Right lung (tissue), 10 donors: ENCODE measurements at places on chromosomes 2 and 18.

DNA sequence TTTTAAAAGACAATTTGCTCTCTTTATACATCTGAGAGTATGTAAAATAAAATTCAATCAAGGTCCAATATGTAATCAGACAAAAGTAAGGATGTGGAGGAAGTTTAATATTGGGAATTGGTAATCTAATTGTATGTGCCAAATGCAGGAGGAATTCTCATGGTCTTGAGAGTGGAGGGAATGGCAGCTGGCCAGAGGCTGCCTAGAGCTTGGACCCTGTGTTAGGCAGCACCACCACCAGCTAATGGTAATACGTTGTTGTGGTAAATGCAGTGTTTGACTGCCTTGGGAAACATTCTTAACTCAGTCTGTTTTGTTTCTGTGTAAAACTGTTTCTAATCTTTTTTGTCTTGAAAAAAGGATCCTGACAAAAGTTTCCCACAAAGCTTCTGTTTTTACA is 30.0 kb downstream of the GALNT1 start:
- DNase-seq = no peak

DNA sequence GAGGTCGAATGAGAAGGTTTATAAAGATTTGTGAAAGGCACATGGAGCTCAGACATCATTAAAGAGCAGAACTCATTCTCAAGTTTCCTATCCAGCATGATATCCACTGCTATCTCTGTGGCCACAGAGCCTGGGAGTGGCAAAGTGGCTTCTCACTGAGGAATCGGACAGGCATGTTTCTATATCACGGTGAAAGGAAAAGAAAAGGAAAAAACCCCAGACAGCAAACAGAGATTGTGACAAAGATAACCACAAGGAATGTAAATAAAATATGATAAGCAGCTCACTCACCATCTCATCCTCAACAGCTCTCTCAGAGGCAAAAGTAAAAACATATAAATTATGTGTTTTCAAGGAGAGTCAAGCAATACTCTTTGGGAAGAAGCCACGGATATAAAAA is 2.5 kb downstream of the PID1 start:
- DNase-seq = no peak

- DNase-seq = no peak
Measured at GRCh38 chr18:12737243-12737902, 34.5 kb downstream of the PSMG2 start.

DNA sequence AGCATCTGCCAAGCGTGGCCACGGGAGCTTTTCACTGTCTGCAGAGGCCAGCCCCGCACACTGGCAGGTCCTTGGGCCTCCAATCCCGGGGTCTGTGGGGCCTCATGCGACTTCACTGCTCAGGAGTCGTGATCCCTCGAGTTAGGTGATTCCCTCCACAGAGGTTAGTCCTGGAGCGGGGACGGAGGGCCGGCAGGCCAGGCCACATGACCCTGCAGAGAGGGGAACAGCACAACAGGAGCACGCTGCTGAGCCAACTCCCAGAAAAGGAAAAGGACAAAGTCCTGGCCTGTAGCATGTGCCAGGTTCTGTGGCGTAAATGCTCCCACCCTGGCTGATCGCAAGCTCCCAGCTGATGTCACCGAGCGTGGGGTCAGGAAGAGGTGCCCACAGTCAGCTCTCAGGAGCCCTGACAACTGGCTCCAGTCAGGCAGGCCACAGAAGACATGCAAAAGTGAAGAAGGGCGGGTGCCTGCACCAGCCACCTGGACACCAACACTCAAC is 15.3 kb upstream of the PRLH start:
- DNase-seq = no peak

- DNase-seq = no peak
Measured at GRCh38 chr2:9473985-9474360, 378 bp upstream of the IAH1 start.

- DNase-seq = peak; percentile 13
Measured at GRCh38 chr2:171124541-171124940, 36.2 kb downstream of the TLK1 start.

GRCh38 chr2:189425676-189426075 is 15.6 kb upstream of the WDR75 start:
- no peak for DNase-seq

DNA sequence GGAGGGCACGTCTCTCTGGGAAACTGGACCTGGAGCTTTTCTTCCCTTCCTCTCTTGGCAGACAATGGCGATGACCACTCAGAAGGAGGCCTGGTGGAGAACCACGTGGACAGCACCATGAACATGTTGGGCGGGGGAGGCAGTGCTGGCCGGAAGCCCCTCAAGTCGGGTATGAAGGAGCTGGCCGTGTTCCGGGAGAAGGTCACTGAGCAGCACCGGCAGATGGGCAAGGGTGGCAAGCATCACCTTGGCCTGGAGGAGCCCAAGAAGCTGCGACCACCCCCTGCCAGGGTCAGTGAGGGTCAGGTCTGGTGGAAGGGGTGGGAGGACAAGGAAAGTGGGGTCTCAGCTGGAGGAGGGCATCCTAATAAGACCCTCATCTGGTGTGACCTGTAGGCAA is 27.3 kb downstream of the IGFBP2 start:
- no peak for DNase-seq

- no peak for DNase-seq
Measured at GRCh38 chr18:35511428-35511827, 13.7 kb upstream of the INO80C start.

DNA sequence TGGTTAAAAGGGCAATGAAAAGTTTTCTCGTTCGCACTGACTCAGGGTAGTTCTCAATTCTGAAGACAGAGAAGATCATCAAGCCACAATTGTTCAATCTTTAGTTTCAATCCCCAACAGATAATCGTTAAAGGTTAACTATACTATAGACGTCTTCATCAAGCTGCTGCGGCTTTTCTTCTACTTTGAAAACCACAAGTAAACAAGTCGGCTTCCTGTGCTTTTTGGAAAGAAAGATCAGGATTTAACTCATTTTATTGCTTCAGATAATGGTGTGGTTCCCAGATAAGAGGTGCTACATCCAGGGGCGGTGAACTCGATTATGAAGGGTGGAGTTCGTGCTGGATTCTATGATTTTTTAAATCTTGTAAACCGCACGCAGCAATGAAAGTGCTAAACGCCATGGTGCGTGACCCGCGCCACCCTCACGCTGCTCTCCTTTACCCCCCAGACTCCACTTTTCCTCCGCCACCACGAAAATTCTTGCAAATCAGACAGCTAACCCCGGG is 545 bp upstream of the CDCA7 start:
- no peak for DNase-seq

DNA sequence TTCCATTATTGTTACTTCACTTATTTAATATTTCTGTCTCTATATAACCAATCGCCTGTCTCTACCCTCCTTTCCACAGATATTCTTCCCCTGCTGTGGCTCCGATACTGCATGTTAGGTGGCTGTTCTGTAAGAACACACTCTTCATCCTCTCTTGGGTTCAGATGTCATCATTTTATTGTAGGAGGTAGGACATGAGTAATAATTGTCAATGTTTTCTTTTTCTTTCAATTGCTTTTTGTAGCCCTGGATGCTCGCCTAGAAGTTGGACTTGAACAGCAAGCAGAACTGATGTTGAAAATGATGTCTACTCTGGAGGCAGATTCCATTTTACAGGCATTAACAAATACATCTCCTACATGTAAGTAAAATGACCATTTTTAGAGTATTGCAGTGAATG is 128.6 kb downstream of the BIRC6 start:
- no peak for DNase-seq

DNA sequence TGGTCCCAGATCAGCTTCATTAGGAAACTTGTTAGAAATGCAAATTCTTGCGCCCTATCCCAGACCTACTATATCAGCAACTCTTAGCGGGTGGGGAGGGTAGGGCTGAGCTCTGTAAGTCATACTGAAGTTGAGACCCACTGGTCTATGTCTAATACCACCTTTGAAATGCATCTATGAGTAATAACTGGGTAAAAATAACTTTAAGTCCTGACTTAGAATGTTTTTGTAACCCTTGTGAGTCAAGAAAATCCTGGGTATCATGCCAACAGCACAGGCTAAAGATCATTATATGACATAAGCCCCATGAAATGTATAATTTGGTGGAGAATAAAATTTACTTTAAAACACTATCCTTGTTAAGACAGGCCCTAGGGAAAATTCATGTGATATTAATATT is 41.4 kb downstream of the PRKD3 start:
- DNase-seq = no peak

DNA sequence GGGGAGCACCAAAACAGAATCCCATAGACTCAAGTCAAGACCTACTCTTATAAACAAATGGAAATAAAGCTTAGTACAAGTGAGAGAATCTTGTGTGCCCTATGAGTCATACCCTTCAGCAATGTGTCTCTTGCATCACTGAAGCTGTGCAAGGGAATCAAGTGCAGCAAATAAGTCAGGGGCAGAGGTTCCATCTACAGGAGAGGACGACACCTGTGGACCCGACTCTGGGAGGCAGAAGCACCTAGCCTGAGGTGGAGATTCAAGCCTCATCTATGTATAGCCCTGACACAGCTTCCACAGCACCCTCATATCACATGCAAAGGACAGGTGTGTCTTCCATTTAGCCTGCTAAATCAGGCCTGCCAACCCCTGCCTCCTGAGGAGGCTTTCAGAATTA is 298.2 kb downstream of the CNTNAP5 start:
- DNase-seq = no peak

DNA sequence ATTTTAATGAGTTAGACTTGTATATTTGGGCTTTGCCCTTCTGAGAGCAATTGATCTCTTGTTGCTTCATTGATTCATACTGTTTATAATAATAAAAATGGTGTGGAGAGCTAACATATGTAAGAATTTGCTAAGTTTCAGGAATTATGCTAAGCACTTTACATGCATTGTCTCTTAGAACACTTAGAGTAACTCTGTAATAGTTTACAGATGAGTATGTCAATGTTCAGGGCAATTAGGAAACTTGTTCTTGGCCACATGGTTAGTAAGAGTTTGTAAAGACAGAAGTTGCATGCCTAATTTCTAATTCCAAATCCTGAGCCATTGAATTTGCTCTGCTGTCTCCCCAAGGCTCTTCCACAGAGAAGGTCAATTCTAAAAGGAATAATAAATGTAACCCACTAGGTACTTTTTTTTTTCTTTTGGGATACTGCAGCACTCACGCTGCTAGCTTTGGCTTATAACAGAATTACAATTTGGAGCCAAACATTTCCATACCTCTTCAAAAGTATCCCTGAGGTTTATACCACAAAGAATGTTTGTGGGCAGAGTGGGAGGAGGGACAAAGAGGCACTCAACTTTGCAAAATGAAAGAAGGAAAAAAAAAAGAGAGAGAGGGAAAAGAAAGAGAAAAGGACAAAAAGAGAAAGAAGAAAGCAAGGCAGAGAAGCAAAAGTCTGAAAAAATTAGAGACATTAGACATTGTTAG is 232.4 kb downstream of the CALCRL start:
- no peak for DNase-seq

GRCh38 chr18:79819968-79820351 is 22.2 kb downstream of the KCNG2 start:
- no peak for DNase-seq

DNA sequence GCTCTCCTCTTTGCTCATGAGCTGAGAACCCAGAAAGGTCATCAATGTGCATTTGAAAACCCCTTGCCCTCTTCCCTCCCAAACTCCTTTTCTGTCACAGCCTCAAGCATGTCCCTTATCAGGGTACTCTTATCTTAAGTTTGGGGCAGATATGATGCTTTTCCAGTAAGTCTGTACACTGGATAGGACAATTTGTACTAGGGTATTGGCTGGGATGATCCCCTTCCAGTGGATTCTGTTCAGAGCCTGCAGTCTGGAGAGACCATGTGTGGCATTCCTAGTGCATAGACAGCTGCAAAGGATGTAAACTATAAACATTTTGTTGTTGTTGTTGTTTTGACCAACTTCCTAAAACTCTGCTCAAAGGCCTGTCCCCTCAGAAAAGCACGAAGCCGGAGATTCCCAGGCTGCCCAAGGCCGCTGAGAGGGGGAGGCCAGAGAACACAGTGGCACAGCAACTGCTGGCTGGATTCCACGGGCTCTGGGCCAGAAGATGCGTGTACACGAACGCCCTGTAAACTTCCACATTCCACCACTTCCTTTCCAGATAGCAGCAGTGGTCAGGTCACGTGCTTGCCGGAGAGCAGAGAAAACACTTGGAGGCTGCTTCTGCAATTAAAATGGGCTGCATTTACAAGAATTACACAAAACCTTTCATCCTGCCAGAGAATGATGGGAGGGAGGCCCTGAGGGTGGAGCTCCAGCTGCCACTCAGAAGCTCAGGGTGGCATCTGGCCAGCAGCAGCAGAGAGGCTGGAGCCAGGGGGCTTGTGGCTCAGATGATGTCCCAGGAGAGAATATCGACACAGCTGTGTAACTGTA is 42.1 kb downstream of the BMP10 start:
- DNase-seq = peak; percentile 96

- DNase-seq = no peak
Measured at GRCh38 chr2:85001595-85001994, 30.6 kb downstream of the KCMF1 start.

DNA sequence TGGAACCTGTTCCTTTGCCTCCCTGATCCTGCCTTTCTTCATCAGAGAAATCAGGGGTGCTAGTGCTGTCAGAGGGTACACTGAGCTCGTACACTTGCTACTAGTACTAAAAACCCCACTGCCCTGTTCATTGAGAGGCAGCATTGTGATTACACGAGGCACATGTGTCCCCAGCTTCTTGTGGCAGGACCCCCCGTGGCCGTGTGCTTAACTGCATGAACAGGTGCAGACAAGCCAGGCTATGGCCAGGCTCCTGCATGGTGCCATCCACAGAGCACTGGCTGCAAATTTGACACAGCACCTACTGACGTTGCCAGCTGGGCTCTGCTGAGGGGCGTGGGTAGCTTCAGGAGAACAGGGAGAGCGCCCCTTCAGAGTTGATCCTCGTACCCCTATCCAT is 248.4 kb downstream of the GLI2 start:
- DNase-seq = no peak

- DNase-seq = no peak
Measured at GRCh38 chr2:45194596-45194995, 185.3 kb upstream of the SIX2 start.

GRCh38 chr18:33828949-33829348 is 250.9 kb downstream of the ASXL3 start:
- no peak for DNase-seq

DNA sequence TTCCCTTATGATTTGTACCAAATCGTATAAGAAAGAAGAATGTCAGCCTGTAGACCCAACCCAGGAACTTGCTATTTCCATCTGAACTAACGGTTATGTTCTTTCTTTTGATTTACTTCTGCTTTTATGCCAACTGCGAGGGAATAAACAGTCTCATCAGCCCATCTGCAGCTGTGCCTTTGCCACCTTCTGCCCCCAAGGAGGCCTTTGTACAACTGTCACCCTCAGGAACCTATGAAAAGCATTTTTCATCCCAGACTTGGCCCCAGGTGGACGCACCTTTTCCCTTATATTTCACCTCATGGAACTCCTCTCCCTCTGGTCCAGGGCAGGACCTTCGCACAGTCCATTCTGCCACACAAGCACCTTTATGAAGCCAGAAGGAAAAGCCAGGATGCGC is 109.8 kb downstream of the AOX1 start:
- DNase-seq = no peak

- no peak for DNase-seq
Measured at GRCh38 chr18:78127041-78127440, 852.6 kb upstream of the SALL3 start.

- no peak for DNase-seq
Measured at GRCh38 chr18:998936-999335, 94.3 kb downstream of the ADCYAP1 start.

GRCh38 chr2:12282780-12283695 is 433.7 kb upstream of the TRIB2 start:
- DNase-seq = no peak
